ENCODE measurements at places on chromosomes 5 and 9.

DNA sequence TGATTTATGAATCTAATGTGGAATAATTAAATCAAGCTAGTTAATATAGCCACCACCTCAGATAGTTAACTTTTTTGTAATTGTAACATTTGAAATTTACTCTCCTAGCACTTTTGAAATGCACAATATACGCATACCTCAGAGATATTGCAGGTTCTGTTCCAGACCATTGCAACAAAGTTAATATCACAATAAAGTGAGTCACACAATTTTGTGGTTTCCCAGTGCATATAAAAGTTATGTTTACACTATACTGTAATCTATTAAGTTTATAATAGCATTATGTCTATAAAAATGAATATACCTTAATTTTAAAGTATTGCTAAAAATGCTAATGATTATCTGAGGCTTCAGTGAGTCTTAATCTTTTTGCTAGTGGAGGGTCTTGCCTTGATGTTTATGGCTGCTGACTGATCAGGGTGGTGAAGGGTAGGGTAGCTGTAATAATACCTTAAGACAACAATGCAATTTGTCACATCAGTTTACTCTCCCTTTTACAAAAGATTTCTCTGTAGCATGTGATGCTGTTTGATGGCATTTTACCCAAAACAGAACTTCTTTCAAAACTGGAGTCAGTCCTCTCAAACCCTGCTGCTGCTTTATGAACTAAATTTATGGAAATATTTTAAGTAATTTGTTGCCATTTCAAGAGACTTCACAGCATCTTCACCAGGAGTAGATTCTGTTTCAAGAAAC, 235.1 kb upstream of the ADAMTSL1 start:
- no peak for DNase-seq

- no peak for DNase-seq
Measured at GRCh38 chr9:98491231-98491651, 217.5 kb downstream of the GABBR2 start.

- DNase-seq: no peak
Measured at GRCh38 chr5:160330212-160330611, 17.8 kb upstream of the CCNJL start.

DNA sequence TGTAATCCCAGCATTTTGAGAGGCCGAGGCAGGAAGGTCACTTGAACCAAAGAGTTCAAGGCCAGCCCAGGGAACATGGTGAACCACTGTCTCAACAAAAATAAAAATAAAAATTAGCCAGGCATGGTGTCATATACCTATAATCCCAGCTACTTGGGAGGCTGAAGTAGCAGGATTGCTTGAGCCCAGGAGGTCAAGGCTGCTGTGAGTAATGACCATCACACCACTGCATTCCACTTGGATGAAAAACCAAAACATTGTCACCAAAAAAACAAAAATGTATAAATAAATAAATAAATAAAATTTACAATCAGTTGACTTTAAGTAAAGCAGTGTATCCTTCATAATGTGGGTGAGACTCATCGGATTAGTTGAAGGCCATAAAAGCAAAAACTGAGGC, 541.4 kb downstream of the CSNK1G3 start:
- DNase-seq: no peak

GRCh38 chr5:58459146-58460001, 512 bp downstream of the PLK2 start:
- DNase-seq: no peak

- no peak for DNase-seq
Measured at GRCh38 chr9:126117631-126118030, 209.0 kb upstream of the MVB12B start.

DNA sequence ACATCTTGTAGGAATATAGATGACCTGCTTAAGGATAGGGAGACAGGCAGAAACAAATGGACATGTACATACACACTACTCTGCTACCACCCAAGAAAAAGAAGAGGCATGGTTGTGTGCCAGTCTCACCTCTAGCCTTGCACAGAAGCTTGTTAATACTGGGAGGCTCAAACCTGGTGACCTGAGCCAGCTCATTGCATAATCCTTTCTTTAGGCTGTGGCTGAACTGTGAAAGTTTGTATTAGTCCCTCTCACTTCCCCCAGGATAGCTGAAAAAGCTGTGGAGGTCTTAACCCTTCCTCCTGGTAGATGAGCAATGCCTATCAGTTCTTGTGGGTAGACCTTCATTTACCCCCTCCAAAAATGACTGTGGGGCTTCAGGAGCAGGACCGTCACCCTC, 28.7 kb downstream of the TPD52L3 start:
- no peak for DNase-seq

DNA sequence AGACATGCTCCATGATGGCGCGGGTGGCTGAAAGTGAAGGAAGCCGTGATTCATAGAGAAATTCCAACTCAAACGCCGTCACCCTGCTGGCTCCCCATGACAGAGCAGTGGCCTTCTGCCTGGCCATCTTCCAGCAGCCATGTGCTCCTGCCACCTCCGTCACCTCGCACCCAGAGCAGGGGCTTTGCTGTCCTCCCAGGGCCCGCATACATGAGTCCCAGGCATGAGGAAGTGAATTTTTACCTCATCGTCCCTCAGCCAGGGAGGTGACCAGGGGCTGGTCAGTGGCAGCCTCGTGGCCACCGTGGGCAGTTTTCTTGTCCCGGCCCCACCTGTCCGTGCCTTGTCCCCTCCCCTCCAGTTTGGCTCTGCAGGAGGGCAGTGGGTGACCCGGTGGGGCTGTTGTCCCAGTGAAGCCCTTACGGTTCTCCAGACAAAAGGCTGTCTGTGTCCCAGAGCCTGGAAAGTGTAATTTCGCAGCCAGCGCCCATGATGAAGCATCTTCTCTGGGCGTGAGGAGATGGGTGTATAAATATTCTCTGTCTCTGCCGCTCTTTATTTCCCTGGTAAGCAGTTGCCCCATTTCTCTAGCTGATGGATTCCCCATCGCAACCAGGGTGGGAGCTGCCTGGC, 124.0 kb upstream of the LMX1B start:
- no peak for DNase-seq

GRCh38 chr9:911005-911404, 65.5 kb upstream of the DMRT3 start:
- DNase-seq: no peak

- DNase-seq: no peak
Measured at GRCh38 chr5:180120237-180121101, 48.9 kb upstream of the RNF130 start.

DNA sequence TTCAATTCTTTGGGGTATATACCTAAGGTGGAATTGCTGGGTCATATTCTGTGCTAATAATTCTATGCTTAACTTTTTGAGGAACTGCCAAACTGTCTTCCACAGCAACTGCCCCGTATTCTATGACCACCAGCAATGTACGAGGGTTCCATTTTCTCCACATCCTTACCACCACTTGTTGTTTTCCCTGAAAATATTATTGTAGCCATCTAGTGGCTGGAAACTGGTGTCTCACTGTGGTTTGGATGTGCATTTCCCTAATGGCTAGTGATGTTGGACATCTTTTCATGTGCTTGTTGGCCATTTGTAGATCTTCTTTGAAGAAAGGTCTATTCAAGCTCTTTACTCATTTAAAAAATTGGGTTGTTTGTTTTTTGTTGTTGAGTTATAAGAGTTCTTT, 30.7 kb downstream of the MSX2 start:
- no peak for DNase-seq

DNA sequence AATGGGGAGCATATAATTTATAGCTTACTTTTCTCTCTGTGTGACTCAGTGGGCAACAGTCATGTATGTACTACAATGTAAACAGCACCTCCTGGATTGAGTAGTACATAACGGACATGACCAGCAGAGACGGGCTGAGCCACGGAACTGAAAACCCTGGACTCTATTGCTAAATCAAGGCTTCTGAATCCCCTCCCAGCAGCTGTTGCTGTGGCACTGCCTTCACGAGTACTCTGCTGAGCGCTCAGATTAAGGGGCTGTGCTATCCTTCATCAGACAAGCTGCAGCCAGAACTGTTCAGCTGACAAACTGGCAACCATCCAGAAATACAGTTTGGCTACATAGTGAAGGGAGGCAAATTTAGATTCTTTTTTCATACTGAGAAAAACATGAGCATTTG, 131.3 kb upstream of the CCDC180 start:
- DNase-seq: no peak

DNA sequence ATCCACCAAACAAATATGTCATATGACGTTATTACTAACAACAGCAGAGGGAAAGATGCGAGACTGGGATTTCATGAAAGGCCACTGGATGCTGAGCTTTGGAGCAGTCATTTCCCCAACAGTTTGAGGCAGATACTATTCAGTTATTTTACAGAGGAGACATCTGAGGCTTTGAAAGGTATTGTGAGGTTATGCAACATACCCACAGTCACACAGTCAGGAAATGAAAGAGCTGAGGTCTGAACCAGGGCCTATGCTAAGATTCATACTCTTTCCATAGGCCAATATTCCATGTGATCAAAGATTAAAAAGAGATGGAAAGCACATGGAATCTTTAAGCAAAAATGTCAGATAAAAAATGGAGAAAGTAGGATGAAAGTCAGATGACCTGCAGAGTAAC, 63.0 kb downstream of the LPAR1 start:
- no peak for DNase-seq

GRCh38 chr9:21789541-21790037, 12.8 kb upstream of the MTAP start:
- no peak for DNase-seq

DNA sequence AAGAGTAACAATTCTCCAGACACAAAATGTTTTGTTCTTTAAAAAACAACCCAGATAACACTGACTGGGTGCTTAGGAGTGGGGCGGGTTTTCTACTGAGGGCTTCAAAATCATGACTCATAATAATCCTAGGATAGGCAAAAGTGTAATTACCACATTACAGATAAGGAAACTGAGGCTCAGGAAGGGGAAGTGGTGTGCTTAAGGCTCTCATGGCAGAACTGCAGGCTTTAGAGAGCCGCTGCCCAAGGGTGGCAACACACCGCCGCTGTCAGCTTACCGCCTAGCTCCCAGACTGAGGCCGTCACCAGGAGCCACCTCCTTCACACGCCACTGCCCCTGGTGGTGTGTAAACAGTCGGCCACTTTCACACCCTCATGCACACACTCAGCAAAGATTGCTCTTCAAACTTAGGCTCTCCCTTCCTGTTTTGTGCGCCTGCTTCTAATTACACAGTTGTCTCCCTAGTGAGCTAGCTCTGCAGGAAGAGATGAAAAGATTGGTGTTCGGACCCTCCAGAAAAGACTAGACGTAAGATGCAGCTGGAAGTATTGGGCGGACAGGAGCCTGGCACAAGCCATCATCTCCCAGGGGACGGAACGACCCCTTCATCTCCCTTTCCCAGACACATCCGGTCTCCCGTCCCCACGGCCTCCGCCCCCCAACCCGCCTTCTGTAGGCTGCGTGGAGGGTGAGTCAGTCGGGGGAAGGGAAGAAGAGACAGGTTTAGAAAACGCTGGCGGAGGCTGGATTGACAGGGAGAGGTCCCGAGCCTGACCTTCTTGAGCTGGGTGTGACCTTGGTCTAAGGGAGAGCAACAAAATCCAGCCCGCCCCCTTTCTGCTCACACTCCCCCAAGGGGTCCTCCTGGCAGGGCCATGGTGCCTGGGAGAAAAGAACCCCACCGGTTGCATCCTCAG, 162.7 kb downstream of the SYK start:
- DNase-seq: no peak

DNA sequence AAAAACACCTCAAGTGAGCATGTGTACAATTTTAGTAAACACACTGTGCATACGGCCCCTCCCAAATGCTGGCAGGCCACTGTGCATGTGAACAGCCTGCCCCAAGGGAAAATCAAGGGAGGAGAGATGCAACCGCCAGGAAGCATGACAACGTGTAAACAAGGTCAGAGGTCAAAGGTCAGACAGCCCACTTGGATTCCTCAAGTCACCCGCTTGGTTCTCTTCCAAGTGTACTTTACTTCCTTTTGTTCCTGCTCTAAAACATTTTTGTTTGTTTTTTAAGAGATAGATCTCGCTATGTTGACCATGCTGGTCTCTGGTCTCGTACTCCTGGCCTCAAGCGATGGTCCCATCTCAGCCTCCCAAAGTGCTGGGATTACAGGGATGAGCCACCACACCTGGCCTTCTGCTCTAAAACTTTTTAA, 126.7 kb upstream of the SHB start:
- DNase-seq: no peak

- DNase-seq: no peak
Measured at GRCh38 chr9:13759551-13759950, 480.1 kb upstream of the MPDZ start.

DNA sequence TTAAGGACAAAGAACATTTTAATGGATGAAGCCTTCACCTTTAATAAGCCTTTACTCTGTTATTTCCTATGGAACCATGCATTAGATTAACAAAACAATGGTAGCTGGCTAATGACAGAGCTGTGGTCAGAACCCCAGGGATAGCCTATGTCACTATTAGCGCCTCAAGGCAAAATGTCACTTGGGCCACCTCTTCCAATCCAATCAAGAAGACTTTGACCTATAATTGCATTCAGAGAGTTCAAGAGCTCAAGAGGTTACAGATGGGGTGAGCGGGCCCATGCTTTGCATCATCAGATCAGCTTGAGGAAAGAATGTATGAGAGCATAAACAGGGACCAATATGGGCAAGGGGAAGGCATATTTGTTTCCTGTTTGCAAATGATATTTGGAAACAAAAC, 425.1 kb downstream of the ARHGEF28 start:
- no peak for DNase-seq

- no peak for DNase-seq
Measured at GRCh38 chr5:140631831-140632365, 1.1 kb downstream of the CD14 start.

GRCh38 chr5:2442496-2443354, 308.8 kb downstream of the IRX2 start:
- no peak for DNase-seq

DNA sequence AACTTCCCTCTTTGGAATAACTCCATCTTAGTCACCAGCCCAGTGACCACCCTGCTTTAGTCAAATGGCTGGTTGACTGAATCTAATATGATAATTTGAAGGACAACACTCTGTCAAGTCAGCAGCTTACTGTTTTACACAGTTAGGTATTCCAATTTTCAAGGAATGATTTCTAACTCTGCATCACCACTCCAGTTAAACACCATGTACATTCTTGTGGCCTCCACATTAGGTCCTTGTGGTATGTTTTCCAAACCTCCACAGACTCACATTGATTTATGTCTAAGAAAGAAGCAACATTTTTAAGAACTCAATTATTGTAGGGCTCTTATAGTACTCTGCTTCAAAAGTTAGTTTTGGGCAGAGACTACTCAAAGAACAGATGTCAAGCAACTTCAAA, 110.7 kb downstream of the TLE1 start:
- no peak for DNase-seq

- no peak for DNase-seq
Measured at GRCh38 chr9:119298076-119298853, 71.0 kb downstream of the BRINP1 start.

- DNase-seq: no peak
Measured at GRCh38 chr9:101601904-101602765, 7.4 kb upstream of the PPP3R2 start.

DNA sequence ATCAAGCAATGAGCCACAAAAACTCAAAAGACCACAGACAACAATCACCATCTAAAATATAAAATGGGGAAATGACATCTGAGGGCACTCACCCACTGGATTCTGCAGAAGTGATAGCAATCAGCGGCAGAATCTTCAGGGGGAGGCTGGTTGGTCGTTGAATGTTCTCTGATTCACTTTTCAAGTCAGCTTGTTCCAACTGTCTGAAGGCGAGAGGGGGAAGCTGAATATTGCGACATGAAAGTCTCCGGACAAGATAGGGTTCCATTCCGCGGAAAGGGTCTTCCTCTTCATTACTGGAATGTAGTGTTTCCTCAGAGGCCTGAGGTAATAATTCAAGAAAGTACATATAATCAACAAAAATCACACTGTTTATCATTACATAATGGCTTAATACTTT, 94.9 kb upstream of the PDE4D start:
- DNase-seq: no peak

Measured in omental fat pad (tissue), 4 donors.